Posterior vena cava (tissue), 2 donors: ENCODE measurements at places on chromosomes 12 and 14.

DNA sequence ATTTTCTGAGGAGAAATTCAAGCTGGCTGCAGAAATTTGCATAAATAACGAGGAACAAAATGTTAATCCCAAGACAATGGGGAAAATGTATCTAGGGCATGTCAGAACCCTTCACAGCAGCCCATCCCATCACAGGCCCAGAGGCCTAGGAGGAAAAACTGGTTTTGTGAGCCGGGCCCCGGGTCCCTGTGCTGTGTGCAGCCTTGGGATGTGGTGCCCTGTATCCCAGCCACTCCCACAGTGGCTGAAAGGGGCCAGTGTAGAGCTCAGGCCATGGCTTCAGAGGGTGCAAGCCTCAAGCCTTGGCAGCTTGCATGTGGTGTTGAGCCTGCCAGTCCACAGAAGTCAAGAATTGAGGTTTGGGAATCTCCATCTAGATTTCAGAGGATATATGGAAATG lies 57.7 kb downstream of the NPAS3 start:
- peak; percentile 55 for DNase-seq

DNA sequence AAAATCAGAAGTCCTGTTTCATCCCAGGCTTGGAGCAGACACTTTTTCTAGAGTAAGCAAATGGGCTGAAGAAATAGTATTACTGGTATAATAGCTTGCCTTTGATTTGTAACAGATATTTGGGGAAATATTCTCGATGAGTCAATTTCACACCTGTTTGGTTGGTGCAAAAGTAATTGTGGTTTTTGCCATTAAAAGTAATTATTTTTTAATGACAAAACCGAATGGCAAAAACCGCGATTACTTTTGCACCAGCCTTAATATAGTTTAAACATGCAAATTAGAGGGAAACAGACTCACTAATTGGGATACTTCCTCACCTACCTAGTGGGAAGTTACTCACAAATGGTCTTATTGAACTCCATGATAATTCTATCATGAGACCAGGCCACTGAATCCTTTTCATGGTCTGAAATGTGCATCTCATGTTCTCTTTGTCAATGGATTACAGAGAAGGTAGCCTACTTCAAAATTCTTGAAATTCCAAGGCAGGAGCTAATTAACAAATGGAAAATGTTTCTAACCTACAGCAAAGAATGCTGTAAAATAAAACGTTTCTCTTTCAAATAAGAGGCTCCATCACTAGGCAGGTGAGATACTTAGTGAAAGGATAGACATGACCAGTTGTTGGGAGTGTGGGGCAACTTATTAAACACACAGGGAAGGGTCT lies 391.3 kb downstream of the EMP1 start:
- DNase-seq = no peak

DNA sequence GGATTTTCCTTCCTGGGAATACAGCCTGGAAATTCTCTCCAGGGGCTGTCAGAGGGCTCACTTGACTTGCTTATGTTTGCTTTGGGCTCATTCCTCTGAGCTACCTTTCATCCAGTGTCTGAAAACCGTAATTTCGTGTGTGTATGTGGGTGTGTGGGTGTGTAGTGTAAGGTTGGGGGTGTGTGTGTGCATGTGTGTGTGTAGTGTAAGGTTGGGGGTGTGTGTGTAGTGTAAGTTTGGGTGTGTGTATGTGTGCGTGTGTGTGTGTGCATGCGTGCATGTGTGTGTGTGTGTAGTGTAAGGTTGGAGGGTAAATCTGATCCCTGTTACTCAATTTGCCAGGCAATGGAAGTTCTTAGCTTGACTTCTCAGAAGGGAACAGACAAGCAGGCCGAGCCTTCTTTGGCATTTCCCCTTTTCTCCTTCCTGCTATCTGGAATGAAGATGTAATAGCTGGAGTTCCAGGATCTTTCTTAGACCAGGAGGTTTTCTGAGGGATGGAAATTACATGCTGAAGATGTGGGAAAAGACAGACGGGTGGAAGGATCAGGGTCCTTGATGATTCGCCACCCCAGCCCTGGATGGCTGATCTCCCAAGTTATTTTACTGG lies 15.5 kb upstream of the BEGAIN start:
- peak; percentile 8 for DNase-seq

GRCh38 chr12:55019784-55020183 lies at the start of gene NEUROD4:
TSS of gene NEUROD4 (plus strand) at chr12:55019974. CDS start at chr12:55026440, 6,466 bp downstream.
- DNase-seq = peak; percentile 69

DNA sequence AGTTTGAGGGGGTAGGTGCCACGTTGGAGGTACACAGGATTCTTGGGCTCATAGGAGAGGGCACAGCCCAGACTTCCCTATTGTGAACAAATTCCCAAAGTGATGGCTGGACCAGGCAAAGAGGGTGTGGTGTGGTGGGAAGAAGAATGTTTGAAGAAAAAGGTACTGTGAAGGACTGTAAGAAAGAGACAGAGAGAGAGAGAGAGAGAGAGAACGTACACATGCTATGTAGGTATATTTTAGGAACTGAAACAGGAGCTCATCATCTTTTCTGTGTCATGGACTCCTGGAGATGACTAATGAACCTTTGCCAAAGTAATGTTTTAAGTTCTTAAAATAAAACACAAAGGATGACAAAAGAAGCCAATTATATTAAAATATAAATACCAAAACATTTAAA lies 24.5 kb downstream of the SLC17A8 start:
- DNase-seq = no peak

DNA sequence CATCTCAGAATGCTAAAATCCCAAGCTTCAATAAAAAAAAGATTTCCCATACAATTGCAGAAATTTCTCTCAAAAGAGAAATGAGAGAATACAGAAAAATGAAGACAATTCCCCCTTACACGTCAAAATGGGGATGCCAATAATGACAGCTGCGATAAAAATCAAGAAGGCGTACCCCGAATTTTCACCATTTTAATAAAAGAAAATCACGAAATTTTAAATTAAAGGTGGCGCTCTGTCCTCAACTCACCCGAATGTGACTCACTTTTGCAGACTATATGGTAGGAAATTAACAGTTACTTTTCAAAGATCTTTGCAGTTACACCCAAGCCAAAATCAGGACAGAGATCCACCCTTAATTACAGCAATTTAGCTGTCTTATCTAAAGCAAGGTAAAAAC lies 2.1 kb downstream of the ATP2B1 start:
- no peak for DNase-seq
